ENCODE measurements at places on chromosomes 1 and 21. TPM values are rescaled to one million over a fixed set of nuclear protein-coding genes. Genes with fewer than 3 reads are reported as not detected.

- no peak for DNase-seq
Observed at GRCh38 chr1:63362073-63362472, 5.4 kb upstream of the ALG6 start.

GRCh38 chr1:67345556-67345955 lies 37.9 kb downstream of the IL12RB2 start:
- DNase-seq: no peak

- no peak for DNase-seq
Observed at GRCh38 chr1:107788206-107789202, 176.5 kb downstream of the VAV3 start.

SPRR5 gene
- total RNA-seq: not detected
